Small intestine (tissue), 16 donors: ENCODE measurements at places on chromosomes 3 and 15.

DNA sequence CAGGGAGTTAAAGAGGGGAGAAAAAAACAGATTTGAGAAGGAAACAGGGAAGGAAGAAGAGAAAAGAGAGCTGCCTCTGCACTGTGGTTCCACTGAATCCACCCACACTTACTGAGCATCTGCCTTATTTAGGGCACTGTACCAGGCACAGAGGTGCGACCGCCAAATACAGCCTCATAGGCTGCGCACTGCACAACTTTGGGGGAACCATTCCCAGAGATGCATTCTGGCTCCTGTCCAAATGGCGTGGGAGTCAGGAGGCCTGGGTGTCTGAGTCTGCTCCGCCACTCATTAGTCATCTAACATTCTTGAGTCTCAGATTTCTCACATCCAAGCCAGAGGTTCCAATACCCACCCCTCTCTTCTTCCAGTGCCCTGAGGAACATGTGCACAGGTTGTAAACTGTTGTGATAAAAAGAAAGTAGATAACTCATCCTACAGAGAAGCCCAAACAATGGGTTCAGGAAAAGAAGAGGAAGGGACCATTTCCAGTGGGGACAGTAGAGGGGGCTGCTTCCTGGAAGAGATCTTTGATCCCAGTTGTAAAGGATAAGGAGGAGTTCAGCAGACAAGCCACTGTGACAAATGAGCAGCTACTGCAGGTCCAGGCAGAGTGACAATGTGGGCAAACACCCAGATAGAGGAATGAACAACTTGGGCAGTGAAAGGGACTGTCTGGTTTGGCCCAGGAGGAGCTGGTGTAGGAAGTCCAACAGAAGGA is 254.6 kb downstream of the UACA start:
- no peak for DNase-seq

DNA sequence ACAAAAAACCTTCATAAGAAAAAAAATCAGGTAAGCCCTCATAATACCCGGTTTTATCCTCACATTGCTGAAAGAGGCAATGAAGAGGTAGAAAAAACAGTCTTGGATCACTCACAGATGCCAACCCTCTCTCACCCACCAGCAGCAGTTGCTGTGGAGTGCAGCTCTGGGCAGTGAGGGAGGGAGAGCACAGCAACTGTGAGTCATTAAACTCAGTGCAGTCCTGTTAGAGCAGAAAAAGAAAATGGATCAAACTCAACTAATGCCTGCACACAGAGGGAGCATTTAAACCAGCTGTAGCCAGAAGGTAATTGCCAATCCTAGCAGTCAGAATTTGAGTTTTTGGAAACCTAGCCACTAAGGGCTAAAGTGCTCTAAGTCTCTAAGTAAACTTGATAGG is 1050.6 kb upstream of the ALCAM start:
- DNase-seq, result no peak

DNA sequence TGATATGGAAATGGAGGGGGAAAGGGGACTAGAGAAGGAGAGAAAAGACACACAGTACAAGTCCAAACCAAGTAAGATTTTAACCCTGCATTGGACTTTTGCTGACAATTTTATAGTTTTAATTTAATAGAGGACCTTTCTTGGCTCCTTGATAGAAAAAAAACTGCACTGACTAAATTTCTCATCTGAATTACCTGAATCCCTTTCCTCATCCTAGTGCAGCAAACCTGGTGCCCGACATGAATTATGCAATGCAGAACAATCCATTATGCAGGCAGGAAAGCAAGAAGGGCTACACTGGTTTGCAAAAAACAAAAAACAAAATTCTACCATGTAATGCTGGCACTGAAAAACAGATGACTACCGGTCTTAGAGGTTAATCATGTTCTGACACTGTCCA is 15.5 kb downstream of the MAGI1 start:
- DNase-seq, result no peak

DNA sequence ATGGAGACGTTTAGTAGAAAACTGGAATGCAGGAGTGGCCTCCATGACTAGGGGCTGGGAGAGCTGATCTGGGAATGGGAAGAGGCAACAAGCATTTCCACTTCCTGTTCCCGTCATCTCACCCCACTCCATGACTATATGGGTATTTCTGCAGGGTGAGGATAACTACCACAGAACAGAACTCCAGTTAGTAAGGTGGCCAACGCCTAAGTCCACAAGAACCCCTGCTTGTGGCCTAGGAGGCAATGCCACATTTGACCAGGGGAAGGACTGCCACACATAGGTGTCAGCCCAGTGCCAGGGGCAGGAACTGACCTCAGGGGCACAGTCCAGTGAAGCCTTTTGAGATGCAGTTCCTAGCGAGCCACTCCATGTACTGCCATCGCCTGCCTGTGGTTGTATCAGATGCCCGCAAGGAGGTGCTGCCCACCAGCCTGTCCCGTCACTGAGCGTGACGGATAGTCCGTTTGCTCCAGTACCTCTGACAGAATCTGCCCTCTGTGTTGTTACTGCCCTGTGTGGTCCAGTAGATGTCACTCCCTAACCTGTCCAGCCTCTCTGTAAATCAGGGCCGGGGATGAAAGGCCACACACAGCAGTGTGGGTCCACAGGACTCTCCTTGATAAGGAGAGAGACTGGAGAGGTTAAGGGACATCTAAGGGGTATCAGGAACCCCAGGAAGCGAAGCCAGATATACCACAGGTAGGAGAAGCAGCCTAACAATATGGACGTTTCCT is 3.5 kb upstream of the MTFMT start:
- peak; percentile 84 for DNase-seq
